ENCODE measurements at places on chromosomes 4 and X.

- no peak for DNase-seq
These were observed 421.2 kb downstream of the EPHA5 start for GRCh38 chr4:65249111-65249510.

DNA sequence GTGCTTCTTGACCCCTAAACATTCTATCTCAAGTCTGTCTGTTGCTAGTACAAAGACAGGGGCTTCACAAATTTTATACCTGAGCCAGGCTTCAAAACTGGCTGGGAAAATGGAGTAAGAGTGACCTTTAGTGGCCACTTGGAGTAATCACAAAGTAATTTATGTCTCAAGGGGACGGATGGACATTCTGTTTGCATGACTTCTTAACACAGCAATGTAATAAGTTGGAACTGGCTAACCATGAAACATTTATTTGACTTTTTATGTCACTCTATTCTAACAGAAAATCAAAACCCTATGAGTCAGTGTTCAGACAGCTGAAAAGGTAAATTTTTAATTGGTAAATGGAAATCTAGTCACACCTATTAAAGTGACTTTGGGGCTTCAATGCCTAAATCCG is 600.6 kb downstream of the ANKRD50 start:
- peak; percentile 97 for DNase-seq

GRCh38 chrX:19867938-19868337 is 19.5 kb downstream of the SH3KBP1 start:
- DNase-seq: no peak

DNA sequence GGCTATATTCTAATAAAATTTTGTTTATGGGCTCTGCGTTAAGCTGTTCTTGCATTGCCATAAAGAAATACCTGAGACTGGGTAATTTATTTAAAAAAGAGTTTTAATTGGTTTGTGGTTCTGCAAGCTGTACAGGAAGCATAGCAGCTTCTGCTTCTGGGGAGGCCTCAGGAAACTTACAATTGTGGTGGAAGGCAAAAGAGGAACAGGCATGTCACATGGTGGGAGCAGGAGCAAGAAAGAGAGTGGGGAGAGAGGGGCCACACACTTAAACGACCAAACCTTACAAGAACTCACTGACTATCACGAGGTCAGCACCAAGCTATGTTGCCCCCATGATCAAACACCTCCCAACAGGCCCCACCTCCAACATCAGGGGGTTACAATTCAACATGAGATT is 74.0 kb downstream of the FHDC1 start:
- DNase-seq: no peak

- DNase-seq: no peak
These were observed 110.8 kb upstream of the AFF2 start for GRCh38 chrX:148389629-148390028.

- DNase-seq: no peak
These were observed 31.6 kb upstream of the HUWE1 start for GRCh38 chrX:53718073-53718472.

DNA sequence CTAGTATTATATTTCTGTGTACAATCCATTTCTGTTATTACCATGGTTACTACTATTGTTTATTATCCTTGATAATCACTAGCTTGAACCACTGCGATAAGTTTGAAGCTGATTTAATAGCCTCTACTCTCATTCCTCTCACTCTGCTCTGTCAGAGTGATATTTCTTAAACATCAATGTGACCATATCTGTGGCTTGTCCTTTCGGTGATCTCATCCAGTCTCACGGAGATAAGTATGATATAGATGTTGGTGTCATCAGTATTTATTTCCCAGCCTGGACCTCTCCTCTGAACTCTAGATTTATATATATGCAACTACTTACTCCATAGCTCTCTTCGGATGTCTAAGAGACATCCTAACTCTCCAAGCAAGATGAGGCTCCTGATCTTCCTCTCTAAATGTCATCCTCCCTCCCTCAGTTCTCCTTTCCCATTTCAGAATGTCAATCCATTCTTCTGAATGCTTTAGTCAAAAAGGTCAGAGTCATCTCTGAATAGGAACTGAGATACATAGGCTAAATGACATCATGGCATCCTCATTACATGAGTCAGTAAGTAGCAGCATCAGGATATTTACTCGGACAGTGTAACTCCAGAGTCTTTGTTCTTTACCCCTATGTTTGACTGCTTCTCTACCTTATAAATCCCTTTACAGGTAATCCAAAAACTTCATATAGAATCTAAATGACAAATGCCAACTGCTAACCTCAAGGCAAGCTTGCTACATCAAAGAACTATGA is 129.5 kb downstream of the PACRGL start:
- DNase-seq: peak; percentile 5
